Naive thymus-derived CD4-positive, alpha-beta T cell (primary cell): ENCODE measurements at places on chromosomes 7 and 10. TPM values are rescaled to one million over a fixed set of nuclear protein-coding genes. Genes with fewer than 3 reads are reported as not detected.

The TDRD1 gene
- 0.35 TPM for total RNA-seq

The BNIP3 gene
- 17.7 TPM for total RNA-seq

The ANKRD22 gene
- total RNA-seq: not detected

The LRRD1 gene
- not detected for total RNA-seq

The HABP2 gene
- total RNA-seq: not detected

The H2BK1 gene
- total RNA-seq: 6.4 TPM

The DDC gene
- total RNA-seq: not detected
